Endothelial cell of umbilical vein (primary cell): ENCODE measurements at places on chromosomes 16 and 17. TPM values are rescaled to one million over a fixed set of nuclear protein-coding genes. Genes with fewer than 3 reads are reported as not detected.

Gene PLCD3
- 35.0 and 43.1 TPM in 2 replicates for total RNA-seq

Gene CHST5
- 0.29 TPM in 1 of 2 replicates, not detected in the other for total RNA-seq

GRCh38 chr16:48628359-48628985, 18.5 kb upstream of the N4BP1 start:
- H3K36me3 ChIP-seq = no peaks in the 10 kb centered on the region
- H3K27me3 ChIP-seq = no peaks in the 10 kb centered on the region
- no peak for DNase-seq
- no peak overlapping the region for H3K4me3 ChIP-seq
- H3K4me1 ChIP-seq = no peaks in the 10 kb centered on the region

GRCh38 chr17:82745524-82745923, 6.3 kb upstream of the TBCD start:
- H3K4me1 ChIP-seq = no peaks in the 10 kb centered on the region
- no peak overlapping the region for H3K4me3 ChIP-seq
- DNase-seq = no peak
- H3K27ac ChIP-seq = no peak overlapping the region

DNA sequence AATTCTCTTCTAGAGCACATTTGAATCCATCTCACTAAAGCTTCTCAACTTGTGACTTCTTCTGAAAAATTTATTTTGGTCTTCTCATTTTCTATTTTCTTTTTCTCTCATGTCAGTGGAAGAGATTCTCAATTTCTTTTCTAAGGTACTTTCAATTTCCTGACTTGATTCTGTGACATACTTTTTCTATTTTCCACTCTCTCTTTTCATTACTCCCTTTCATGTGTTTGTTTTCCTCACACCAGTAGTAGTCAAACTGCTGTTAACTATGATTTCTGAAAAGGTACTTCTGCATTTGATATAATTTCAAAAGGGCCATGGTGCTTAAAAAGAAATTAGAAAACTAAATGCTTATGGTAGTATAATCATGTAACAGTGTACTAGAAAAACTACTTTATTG, 41.9 kb downstream of the NFAT5 start:
- H3K27me3 ChIP-seq = no peaks in the 10 kb centered on the region
- no peak overlapping the region for H3K27ac ChIP-seq
- H3K36me3 ChIP-seq = no peaks in the 10 kb centered on the region
- no peak for DNase-seq
- no peak overlapping the region for H3K4me3 ChIP-seq
- no peaks in the 10 kb centered on the region for H3K4me1 ChIP-seq

GRCh38 chr17:64252831-64253230, 10.2 kb downstream of the TEX2 start:
- no peak for DNase-seq
- no peaks in the 10 kb centered on the region for H3K4me1 ChIP-seq
- H3K36me3 ChIP-seq = no peaks in the 10 kb centered on the region
- no peak overlapping the region for H3K4me3 ChIP-seq
- H3K27ac ChIP-seq = no peak overlapping the region

GRCh38 chr17:17931159-17931558, 41.0 kb downstream of the TOM1L2 start:
- H3K4me1 ChIP-seq = peaks cover 7% of the 10 kb centered on the region
- no peak overlapping the region for H3K4me3 ChIP-seq
- no peak overlapping the region for H3K27ac ChIP-seq
